Motor neuron (in vitro differentiated cells): ENCODE measurements at places on chromosomes 6 and 20. TPM values are rescaled to one million over a fixed set of nuclear protein-coding genes. Genes with fewer than 3 reads are reported as not detected.

DNA sequence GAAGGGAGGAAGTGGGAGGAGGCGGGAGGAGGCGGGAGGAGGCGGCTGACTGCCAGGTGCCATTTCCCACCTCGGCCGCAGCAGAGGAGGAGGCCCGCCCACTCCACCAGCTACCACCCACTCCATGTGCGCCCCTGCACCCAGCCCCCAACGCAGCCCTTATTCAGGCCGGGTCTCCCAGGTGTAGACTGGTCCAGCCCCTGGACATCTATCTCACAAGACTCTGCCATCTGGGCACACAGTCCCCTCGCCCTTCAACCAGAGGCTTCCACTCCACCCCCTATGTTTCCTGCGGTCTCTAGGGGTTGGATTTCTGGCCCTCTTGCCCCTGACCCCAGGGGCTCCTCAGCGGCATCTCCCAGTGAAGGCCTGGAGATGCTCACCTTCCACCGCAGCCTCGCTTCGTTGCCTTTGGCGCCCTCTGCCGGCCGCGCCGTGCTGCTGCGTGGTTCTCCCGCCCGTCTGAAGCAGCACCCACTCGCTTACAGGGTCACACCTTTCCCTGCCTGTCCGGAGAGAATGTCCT lies 32.6 kb upstream of the FAM83D start:
- ATAC-seq = peak; percentile 82

GRCh38 chr6:119196715-119197114 lies 118.3 kb upstream of the FAM184A start:
- no peak for ATAC-seq

- ATAC-seq = peak; percentile 92
Observed at GRCh38 chr20:48921168-48921882, at the start of gene ARFGEF2. ARFGEF2 (plus strand) TSS chr20:48921711; CDS start chr20:48921890, 179 bp downstream.

DNA sequence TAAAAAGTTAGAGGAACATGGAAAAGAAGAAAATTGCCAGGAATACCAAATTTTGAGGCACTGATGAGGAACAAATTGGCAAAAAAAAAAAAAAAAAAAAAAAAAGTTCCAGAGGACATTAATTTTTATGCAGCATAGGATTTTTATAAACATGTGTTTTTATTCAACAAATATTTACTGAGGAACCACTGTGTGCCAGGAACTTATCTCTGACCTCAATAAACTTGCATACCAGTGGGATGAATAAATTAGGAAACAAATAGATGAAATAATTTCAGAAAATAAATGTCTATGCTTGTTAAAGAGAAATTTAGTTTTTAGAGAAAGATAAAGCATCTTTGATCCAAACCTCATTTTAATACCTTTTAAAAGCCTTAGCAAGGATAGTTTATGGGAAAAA lies 175.1 kb downstream of the PDE10A start:
- ATAC-seq = no peak

DEFB132 gene
- 0.15 TPM in 1 of 2 replicates, not detected in the other for total RNA-seq

DNA sequence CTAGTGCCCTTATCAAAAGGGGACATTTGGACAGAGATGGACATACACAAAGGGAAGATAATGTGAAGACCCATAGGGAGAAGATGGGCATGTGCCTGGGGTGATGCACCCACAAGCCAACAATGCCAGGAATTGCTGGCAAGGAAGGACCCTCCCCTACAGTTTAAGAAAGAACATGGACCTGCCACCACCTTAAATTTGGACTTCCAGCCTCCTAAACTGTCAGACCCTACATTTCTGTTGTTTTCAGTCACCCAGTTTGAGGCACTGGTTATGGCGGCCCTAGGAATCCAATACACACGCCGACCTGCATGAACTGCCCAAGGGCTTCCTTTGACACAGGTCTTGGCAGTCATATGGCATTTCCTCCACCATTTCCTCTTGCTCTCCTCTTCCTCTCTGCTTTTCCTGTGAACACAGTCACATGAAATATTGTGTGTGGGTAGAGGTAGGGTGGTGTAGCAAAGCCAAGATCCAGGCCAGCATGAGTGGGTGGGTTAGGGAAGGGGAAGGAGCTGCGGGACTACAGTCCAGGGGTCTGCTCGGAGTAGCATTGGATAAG lies 115.6 kb downstream of the ZDHHC14 start:
- no peak for ATAC-seq

GRCh38 chr20:48326868-48327267 lies 500.9 kb downstream of the PREX1 start:
- ATAC-seq = peak; percentile 36

RIPPLY2 gene
- 1.5 and 1.9 TPM in 2 replicates for total RNA-seq

DNA sequence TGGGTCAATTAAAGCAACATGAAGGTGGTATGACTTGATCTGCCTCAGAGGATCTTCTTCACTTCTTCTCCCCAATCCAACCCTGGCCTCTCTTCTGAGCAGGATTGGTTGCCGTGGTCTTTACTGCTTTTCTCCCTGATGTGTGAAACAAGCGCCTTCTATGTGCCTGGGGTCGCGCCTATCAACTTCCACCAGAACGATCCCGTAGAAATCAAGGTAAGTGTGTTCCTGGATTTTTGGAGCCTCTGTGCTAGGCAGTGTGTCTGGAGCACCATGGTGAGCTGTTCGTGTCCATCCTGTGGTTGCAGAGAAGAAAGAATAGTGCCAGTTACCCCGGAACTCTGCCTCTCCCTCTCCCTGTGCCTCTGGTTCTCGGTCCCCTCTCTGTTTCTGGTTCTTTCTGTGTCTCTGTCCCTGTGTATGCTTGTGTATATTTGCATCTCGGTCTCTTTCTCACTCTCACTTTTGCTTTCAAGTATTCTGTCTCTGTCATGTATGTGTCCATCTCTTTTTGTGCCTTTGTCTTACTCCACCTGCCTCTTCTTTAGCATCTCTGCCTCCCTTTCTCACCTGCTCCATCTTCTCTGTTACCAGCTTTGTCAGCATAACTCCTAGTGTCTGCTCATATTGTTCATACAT lies 23.5 kb downstream of the TM9SF4 start:
- ATAC-seq = no peak

FILIP1 gene
- total RNA-seq = 4.4 and 5.1 TPM in 2 replicates

DNA sequence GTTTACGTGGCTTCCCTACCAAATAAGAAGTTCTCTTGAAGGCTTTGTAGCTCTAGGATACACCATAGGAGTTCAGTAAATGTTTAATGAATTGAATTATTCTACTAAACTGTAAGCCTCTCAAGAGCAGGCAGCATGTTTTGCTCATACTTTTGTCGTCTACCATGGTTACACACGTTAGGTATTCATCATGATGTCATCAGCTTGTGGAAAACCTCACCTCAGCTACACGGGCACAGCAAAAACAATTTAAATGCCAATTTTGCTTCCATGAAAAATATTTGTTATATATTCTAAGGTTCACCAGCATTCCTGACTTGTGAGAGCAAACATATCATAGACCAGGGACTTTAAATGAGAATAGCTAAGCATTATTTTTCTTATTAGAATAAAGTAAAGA lies 16.7 kb downstream of the NCOA5 start:
- no peak for ATAC-seq

GRCh38 chr6:53313784-53314400 lies 34.9 kb downstream of the ELOVL5 start:
- peak; percentile 52 for ATAC-seq

DNA sequence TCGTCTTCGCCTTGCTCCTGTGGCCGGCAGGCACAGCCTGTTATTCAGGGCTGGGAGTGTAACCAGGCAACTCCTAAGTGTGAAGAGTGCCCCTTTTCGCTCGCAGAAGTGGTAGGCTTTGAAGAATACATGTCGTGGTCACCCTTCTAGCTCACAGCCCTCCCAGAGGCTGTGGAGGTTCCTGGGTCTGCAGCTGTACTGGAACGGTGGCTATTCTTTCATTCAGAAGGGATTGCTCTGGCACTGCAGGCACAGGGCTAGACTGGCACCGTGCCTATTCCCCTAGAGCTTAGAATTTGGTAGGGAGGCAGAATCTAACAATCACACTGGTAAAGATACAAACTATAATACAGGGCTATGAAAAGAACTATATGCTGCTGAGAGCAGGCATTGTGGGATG lies 1.1 kb upstream of the SRSF12 start:
- ATAC-seq = no peak

- no peak for ATAC-seq
Observed at GRCh38 chr20:13839421-13840092, 54.7 kb downstream of the NDUFAF5 start.

DNA sequence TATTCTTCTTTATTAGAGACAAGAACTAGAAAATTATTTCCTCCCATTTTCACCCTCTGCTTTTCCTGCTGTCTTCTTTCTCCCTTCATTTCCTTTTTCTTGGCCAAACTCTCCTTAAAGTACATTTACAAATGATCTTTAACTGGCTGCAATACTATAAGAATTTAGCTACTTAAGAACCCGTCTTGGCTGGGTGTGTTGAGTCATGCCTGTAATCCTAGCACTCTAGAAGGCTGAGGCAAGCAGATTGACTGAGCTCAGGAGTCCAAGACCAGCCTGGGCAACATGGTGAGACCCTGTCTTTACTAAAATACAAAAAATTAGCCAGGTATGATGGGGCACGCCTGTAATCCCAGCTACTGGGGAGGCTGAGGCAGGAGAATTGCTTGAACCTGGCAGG lies 39.3 kb upstream of the SRPK1 start:
- ATAC-seq = no peak

HFE gene
- total RNA-seq = 5.5 and 5.6 TPM in 2 replicates

DNA sequence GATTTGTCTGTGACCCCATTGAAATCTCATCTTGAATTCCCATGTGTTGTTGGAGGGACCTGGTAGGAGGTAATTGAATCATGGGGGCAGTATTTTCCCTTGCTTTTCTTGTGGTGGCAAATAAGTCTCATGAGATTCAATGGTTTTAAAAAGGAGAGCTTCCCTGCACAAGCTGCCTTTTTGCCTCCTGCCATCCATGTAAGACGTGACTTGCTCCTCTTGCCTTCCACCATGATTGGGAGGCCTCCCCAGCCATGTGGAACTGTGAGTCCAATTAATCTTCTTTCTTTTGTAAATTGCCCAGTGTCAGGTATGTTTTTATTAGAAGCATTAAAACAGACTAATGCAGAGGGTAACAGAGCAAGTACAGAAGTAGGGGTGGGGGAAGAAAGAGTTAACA lies 1097.0 kb upstream of the ADGRB3 start:
- no peak for ATAC-seq

EMILIN3 gene
- total RNA-seq = 0.64 and 0.97 TPM in 2 replicates

CAGE1 gene
- 0.19 and 0.29 TPM in 2 replicates for total RNA-seq

GRCh38 chr6:91079969-91080368 lies 493.1 kb upstream of the MAP3K7 start:
- ATAC-seq = peak; percentile 7

- ATAC-seq = no peak
Observed at GRCh38 chr20:17797161-17797560, 97.4 kb downstream of the BANF2 start.

CASS4 gene
- total RNA-seq = 0.11 and 0.13 TPM in 2 replicates

HCK gene
- total RNA-seq = 44.8 and 46.0 TPM in 2 replicates

DNA sequence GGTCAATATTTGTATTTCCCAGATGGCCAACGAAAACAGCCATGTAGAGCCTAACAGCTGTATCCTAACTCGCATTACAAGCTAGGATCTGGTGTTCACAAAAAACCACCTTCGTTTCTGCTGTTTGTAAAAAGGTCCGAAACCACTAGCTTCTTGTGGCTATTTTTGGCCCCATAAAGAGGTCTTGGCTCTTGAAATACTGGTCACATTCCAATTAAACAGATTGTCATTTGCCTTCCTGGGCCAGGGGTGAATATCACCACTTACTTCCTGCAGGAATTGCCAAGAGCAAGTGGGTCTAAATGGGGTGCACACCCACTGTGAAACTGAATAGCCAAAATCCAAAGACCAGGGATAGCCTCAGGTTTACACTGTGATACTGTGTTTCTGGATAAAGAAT lies 48.2 kb downstream of the TSHZ2 start:
- no peak for ATAC-seq

GRCh38 chr6:143677577-143677890 lies 231 bp upstream of the PHACTR2 start:
- no peak for ATAC-seq

PMEPA1 gene
- 2.2 and 2.6 TPM in 2 replicates for total RNA-seq

GRCh38 chr6:134517868-134518267 lies 200.0 kb upstream of the SGK1 start:
- no peak for ATAC-seq

DNA sequence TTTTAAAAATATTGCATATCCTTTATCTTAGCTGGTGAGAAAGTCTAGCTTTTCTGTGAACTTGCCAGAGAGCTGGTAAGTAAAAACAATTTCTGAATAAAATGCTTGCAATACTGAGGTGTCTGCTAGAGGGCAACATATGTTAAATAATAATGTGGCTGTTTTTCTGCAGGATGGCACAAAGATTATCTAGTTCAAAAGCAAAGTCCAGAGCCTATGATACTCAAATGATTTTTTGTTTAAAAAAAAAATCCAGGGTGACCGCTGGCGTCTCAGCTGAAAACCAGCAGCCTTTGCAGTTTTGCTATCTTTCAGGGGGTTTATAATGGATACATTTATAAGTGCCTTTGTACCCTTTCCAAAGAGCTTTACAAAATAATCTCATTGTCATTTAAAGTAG lies 194.9 kb downstream of the PHACTR1 start:
- no peak for ATAC-seq

DNA sequence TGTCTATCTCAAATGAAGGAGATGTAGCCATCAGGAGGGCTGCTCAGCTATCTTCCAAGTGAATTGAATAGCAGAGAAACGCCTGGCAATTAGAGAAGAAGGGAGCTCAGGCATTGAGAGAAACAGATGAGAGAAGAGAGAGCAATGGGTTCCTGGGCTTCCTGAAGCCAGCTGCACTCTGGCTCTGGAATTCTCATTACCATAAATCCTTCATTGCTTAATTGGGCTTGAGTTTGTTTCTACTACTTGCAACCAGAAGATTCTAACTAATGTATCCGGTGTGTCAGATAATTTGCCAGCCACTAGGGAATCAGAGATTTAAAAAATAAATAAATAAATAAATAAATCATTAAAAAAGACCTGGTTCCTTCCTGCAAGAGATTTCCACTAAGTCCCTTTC lies 25.0 kb upstream of the CDKAL1 start:
- peak; percentile 17 for ATAC-seq

DNA sequence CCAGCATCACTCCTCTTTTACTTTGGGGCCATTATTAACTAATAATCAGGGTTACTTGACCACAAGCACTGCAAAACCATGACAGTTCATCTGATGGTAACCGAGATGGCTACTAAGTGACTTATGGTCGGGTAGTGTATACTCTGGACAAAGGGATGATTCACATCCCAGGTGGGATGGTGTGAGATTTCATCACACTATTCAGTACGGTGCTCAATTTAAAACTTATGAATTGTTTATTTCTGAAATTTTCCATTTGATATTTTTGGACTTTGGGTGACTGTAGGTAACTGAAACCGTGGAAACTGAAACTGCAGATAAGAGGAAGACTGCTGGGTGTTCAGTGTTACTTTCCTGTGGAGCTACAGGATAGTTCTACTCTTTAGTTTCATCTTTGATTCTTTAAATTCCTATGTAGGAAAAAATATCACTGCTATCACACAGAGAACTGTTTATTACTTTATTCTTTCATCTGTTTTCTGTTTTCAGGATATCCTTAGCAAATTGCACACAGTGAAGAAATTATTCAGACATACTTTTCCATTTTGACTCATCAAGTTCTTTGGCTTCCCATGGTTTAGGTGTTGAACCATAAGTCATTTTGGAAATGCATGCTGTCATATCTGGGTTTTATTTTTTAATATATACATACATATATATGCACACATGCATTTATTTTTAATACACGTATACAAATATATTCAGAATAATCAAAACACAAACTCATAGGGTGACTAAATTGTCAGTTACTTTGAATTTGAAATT lies 59.1 kb upstream of the C20orf144 start:
- ATAC-seq = no peak
